ENCODE measurements at places on chromosomes 5 and 9.

DNA sequence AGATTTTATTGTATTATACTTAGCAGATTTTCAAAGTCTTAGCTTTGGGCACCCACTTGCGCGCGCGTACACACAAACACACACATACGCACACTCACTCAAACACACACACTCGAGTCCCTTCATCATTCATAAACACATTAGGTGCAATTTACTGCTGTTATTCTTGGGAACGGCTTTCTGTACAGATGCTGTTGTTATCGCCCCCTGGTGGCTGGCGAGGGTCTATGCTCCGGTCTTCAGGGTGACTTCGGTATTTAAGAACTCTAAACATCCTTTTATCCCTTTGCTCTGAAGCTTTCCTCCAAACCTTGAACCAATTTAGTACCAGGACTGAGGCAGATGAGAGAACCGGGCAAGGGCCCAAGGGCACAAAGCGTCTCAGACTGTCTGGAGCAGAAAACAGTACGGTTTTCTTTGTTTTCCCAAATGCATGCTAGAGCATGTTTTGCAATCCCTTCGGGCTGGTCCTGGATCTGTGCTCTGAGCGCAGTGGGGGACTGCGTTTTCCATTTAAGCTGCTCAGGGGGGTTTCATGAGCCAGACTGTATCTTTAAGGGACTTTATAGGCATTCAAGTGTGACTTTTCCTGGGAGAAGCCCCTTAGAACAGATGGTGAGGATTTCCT lies 1.7 kb upstream of the SLIT3 start:
- peak; percentile 45 for DNase-seq

DNA sequence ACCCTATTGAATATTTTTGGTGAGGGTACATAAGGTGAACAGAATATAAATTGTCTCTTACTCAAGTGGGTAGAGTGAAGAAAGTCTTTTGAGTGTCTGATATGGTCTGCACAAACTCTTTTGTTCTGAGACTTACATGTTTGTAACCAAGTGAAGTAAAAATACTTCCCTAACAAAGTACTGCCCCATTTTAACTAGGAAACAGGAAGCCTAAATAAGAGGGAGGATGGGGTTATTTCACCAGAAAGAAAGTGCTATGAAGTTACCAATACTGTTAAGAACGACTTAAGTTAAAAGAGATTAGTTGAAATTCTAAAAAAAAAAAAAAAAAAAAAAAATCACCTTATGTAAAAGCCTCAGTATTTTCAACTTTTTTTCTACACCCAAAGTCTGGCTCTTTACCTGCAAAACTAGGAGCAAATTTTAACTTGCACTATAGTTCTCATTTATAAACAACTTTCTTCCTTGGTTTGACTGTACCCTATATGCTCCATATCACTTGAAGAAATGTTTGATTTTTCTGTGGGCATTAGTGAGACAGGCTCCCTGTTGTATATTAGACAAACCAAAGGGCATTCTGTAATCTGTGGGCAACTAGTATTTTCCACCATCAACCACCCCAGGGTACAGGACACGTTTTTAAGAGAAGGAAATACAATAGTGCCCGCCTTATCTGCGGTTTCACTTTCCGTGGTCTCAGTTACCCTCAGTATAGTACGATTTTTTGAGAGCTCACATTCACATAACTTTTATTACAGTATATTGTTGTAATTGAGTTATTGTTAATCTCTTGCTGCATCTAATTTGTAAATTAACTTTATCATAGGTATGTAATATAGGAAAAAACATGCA lies 127.7 kb downstream of the NR3C1 start:
- no peak for DNase-seq

GRCh38 chr5:139212486-139212885 lies 14.3 kb upstream of the SIL1 start:
- no peak for DNase-seq

GRCh38 chr5:122478741-122479442 lies 166.9 kb downstream of the SNCAIP start:
- DNase-seq, result no peak

- DNase-seq, result peak; percentile 88
These were observed at the start of gene LRRC70 for GRCh38 chr5:62578540-62578939. LRRC70 (plus strand) TSS chr5:62578819; CDS start chr5:62579439, 620 bp downstream.

GRCh38 chr9:114210691-114211276 lies 55.4 kb downstream of the COL27A1 start:
- DNase-seq, result no peak

DNA sequence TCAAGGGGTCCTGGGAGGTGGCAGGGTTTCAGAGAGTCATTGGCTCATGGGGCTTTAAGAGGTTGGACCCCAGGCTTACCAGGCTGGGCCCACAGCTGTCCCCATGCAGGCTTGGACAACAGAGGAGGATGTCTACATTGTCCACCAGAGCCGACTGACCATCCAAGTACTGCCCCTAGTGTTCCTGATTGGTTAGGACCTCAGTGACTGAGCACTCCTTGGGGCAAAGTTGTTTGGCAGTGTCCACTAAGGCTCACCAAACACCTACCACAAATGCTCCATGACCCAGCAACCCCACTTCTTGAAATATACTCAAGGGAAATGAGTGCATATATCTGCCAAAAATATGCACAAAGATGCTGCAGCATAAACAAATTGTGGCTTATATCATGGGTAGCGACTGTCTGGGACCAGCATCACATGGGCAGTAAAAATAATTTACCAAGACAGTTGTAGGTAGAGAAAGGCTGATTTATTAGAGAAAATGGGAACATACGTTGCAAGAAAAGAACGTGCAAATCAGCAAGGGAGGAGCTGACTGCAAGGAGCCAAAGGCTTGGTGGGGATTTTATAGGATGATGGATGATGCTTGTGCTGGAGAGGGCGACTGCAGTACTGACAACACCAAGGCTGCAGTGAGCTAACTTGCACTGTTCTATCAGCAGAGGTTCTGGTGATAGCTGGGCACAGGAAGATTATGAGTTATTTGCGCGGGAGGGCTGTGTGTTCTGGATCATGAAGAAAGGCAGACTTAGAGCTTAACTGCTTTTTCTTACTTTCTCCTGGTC lies 265.2 kb downstream of the GADD45G start:
- DNase-seq, result no peak

DNA sequence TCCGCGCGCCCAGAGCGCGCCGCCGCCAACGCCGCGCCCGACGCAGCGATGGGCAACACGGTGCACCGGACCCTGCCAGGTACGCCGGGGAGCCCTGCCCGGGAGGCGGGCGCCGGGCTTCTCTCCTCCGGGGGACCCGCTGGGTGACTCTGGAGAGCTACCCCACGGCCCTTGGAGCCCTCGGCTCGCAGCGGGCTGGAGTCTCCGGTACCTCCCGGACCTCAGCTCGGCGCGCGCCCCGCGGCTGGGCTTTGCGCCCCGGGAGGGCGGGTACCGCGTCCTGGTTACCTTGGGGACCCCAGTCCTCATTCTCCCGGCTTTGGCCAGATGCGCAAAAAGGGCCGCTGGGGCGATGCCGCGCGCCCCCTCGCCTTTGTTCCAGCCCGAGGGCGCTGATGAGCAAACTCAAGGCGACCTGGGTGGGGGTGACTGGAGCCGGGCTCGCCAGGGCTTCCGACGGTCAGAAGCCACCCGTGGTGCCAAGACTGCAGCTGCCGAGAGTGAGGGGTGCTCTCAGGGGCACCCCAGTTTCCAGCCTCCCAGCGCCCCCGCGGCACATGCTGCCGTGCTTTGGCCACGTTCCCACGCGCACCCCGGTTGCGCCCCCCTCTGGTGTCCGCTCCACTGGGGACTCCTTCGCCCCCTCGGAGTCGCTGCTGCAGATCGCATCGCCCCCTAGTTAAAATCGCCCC lies 442 bp downstream of the NEURL1B start:
- DNase-seq, result no peak

- DNase-seq, result no peak
These were observed 37.8 kb downstream of the NEURL1B start for GRCh38 chr5:172678902-172679301.

- DNase-seq, result no peak
These were observed 427.9 kb downstream of the KCTD16 start for GRCh38 chr5:144598451-144599068.

DNA sequence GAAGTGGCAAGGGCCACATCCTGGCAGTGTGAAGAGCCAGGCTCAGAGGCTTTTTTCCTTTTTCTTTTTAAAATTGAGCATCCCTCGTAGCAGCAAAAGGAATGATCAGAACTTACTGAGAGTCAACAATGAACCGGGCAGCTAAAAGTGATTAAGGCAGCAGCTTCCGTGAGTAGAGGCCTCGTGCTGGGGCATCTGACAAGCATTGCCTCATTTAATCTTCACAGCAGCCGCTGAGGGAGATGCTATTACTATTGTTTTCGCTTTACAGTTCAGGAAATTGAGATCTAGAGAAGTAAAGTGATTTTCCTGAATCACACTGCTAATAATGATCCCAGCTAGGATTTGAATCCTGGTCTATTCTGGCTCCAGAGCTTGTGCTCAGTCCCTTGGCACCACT lies 30.7 kb upstream of the PTGS1 start:
- DNase-seq, result no peak

GRCh38 chr9:26373616-26374015 lies 519.0 kb downstream of the CAAP1 start:
- no peak for DNase-seq

GRCh38 chr9:33465096-33465495 lies 8.6 kb downstream of the NOL6 start:
- no peak for DNase-seq

GRCh38 chr9:95740217-95741004 lies 135.1 kb upstream of the ERCC6L2 start:
- no peak for DNase-seq

GRCh38 chr5:136033234-136033633 lies 4.4 kb downstream of the TGFBI start:
- DNase-seq, result no peak

- no peak for DNase-seq
These were observed 22.1 kb downstream of the CEMIP2 start for GRCh38 chr9:71746023-71746757.

GRCh38 chr5:73969195-73970036 lies 343.4 kb downstream of the ARHGEF28 start:
- DNase-seq, result no peak

GRCh38 chr9:135605238-135605781 lies 34.0 kb downstream of the GLT6D1 start:
- DNase-seq, result no peak

GRCh38 chr9:28539434-28540070 lies 966.3 kb upstream of the C9orf72 start:
- DNase-seq, result no peak

DNA sequence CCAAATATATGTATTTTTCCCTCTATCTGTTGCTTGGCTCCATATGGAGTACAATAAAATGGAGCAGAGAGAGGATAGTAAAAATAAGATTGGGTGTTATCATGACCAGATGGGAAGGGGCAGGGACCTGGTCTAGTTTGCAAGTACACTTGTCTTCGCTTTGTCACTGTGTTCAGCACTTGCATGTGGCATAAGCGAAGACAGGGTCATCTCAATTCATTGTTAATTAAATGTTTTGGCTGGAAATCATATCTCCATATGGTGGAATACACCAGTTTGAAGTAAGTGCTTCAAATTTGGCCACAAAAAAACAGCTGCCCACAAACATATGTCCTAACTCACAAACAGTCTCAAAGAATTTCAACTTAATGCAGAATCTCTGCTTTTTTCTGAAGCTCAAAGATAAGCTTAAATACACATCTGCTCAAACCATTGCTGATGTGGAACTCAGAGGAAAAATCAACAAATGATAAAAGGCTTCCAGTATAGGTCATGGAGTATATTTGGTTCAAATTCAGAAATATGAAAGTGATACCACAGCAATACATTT lies 865.4 kb downstream of the TLE4 start:
- no peak for DNase-seq

- DNase-seq, result no peak
These were observed at the start of gene PHF24 for GRCh38 chr9:34957492-34958410. PHF24 (plus strand) TSS chr9:34958285; CDS start chr9:34971299, 13,014 bp downstream.

DNA sequence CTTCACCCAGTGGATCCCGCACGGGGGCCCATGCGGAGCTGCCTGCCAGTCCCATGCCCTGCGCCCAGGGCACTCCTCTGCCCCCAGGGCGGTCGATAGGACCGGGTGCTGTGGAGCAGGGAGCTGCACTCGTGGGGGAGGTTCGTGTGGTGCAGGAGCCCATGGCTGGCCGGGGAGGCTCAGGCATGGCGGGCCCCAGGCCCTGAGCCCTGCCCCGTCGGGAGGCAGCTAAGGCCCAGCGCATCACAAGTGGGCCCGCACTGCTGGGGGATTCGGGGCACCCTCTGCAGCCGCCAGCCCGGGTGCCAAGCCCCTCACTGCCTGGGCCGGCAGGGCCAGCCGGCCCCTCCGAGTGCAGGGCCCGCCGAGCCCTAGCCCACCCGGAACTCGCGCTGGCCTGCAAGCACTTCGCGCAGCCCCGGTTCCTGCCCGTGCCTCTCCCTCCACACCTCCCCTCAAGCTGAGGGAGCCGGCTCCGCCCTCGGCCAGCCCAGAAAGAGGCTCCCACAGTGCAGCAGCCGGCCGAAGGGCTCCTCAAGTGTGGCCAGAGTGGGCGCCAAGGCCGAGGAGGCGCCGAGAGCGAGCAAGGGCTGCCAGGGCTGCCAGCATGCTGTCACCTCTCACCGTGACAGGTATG lies 221.1 kb upstream of the RORB start:
- DNase-seq, result no peak

DNA sequence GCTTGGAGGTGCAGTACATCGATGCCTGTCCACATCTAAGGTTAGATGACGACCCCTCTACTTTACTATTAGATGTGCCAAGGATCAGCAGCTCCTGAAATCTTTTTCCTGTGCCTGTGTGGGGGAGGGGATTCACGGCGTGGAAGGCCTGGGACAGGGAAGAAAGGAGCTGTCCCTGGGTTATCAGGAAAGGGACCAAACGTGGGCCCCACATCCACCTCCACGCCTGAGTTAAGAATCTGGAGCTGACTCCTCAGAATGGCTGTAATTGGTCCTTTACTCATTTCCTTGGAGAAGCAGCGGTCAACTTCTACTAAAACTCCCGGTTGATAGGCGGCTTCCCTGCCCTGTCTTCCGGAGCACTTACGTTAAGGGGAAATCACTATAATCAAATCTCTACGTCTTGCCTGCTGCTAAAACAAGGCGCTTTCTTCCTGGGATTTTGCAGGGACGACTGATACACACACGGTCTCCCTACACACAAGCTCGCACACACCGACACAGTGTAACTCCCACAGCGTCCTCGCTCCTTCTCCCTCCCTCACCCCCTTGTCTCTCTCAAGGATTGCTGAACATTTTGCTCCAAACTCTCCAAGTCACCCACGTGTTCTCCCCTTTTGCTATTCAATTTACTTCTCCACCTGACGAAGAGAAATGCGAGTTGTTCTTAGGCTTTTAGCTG lies 1.4 kb downstream of the PDE4D start:
- no peak for DNase-seq

DNA sequence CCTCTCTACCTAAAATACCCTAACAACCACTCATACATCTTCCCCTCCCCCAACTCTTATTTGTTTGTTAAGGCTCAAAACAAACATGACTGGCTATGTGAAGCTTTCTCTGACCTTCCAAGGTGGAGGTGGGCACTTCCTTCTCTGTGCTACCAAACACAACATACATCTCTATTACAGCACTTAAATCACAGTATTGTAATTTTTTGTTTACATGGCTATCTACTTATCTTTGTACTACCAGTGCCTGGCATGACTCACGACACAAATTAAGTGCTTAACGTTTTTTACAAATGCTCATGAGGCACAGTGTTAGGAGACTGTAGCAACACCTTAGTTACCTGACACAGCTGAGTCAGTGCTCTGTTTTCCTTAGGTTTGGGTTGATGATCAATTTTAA lies 18.6 kb downstream of the HOMER1 start:
- no peak for DNase-seq

Measured in bone marrow (tissue), 2 donors.